Caudate nucleus (tissue), 63 donors: ENCODE measurements at places on chromosomes 4 and X.

DNA sequence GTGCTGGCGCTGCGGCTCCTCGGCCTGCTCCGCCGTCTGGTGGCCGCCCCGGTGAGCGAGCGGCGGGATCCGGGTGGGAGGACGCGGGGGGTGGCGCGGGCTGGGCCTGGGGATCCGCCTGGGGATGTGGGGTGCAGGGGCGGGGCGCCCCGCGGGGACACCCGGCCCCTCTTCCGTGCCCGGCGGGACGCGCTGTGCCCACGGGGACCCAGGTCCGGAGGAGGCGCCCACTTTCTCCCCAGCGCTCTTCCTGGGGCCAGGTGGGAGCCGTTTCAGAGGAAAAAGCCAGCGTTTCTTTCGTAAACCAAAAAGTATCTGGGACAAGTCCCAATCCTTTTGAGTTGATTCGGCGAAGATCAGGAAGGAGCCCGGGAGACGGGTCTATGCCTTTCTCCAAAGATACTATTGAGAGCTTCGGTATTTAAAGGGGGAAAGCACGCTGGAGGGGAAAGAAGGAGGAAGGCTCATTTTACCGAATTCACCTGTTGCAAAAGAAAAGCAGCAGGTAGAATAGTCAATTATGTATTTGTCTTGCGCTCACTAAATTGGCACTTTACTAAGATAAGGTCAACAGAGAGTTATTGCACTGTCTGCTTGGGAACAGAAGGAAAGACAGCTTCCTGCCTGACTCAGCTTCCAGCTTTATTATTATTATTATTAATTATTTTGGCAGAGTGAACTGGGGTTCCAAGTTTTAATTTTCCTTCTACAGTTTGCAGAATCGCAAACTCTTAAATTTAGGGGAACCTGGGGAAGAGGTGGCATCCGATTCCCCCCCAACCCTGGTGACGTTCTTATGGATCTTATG lies 81.5 kb upstream of the CD99 start:
- DNase-seq, result no peak

GRCh38 chrX:50430917-50431575 lies 39.6 kb downstream of the DGKK start:
- no peak for DNase-seq

- no peak for DNase-seq
Observed at GRCh38 chrX:9724711-9725110, 40.9 kb downstream of the GPR143 start.

DNA sequence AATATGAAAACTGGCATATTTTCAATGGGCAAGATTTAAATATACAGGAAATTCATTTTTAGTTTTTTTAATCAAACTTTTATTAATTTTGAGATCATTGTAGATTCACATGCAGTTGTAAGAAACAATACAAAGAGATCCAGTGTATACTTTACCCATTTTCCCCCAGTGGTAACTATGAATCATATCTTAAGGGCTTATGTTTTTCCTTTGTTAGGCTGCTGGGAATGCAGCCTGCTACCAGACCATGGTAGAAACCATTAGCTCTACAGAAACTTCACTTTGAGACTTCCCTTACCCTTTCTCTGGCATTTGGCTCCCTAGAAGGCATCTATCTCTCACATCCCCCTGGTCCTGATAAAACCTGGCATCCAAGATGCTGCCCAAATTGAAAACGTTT lies 147.6 kb upstream of the EOLA2 start:
- DNase-seq, result no peak

DNA sequence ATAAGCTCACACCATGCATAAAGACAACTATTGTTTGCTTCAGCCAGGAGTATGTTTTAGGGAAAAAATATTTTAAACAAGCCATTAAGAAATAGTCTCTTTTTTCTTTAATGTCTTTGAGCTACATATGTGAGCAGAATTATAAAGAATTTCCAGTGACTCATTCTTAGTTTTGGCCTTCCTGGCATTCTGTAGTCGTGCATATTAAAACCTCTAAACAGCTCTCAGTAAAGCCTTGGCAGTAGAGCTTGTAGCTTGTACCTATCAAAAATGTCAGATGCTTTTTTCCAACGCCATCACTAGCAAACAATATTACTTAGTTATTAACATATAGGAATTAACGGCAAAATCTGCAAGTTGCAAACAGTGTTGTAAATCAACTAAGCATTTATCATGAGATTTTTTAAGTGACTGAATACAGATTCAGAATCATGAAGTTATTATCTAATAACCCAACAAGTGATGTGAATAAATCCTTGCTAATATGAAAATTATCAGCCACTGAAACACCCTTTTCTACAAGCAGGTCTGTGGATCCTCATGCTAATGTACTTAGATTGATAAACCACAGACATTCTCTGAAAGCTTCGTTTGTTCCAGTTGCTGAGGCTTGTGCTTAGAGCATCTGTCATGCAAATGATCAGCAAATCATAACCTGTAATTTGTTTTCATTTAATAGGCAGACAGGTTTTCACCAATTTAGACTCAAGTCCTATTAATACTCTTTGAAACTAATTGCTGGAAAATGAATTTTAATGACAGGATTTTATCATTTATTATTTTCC lies 412.0 kb upstream of the ATOH1 start:
- no peak for DNase-seq

DNA sequence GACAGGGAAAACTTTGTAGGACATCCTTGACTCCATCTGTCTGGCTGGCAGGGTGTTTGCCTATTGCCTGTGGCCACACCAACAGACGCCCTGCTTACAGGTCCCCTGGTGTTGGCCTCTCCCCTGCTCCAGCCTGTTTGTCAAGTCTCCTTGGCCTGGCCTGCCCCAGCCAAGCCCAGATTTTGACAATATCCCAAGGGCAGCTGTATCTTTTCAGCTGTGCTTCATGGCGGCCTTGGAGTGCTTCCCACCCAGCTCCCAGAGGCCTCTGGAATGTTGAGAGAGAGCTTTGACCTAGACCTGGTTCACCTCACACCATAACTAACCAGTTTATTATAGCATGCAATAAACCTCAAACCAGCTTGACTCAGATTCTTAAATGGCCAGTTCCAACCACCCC lies 204.0 kb upstream of the NHS start:
- DNase-seq, result no peak

- no peak for DNase-seq
Observed at GRCh38 chr4:17234678-17235077, 277.2 kb downstream of the QDPR start.

DNA sequence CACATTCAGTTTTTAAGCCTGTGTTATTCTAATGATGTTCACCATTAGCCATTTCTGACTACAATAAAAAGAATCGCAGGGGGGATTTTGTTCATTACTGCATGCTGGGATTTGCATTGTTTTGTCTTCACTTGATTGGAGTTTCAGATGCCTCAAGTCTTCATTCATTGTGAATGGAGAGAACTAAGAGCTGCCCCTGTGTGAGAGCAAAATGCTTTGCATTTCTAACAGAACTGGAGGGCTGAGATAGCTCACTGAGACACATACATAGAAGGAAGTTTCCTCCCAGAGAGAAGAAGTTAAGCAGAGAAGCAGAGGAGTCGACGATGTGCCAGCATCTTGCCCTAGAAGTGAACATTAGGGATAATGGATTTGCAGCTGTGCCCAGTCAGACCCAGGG lies 113.5 kb upstream of the GATB start:
- no peak for DNase-seq

- DNase-seq, result no peak
Observed at GRCh38 chr4:152112887-152113286, 352.1 kb upstream of the GATB start.

GRCh38 chr4:155964016-155964891 lies 10.6 kb upstream of the CTSO start:
- DNase-seq, result no peak

DNA sequence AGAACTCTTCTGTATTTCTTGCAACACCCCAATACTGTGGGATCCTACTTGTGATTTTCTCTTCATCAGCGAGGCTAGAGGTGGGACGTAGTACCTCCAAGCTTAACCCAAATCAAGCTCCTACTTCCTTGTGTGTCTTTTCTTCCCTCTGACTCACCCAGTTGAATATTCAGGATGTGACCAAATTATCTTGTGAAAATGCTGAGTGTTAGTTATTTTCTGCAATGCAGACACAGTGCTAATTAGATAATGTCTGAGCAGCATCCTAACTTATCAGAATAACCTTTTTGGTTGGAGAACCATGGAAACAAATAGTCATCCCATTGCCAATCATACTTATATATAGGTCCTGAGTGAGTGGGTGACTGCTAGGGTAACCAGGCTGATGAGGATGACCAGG lies 2.4 kb downstream of the MEPE start:
- no peak for DNase-seq

GRCh38 chrX:70141373-70141772 lies 8.1 kb downstream of the IGBP1 start:
- DNase-seq, result no peak

- DNase-seq, result no peak
Observed at GRCh38 chrX:14529290-14529989, at the start of gene GLRA2. GLRA2 (plus strand) TSS chrX:14529536; CDS start chrX:14530058, 522 bp downstream.

GRCh38 chr4:90002441-90003062 lies 107.9 kb downstream of the MMRN1 start:
- no peak for DNase-seq

GRCh38 chrX:81195259-81195658 lies 6.5 kb downstream of the HMGN5 start:
- no peak for DNase-seq
